Dermis blood vessel endothelial cell (primary cell): ENCODE measurements at places on chromosomes 3 and 15. TPM values are rescaled to one million over a fixed set of nuclear protein-coding genes. Genes with fewer than 3 reads are reported as not detected.

DNA sequence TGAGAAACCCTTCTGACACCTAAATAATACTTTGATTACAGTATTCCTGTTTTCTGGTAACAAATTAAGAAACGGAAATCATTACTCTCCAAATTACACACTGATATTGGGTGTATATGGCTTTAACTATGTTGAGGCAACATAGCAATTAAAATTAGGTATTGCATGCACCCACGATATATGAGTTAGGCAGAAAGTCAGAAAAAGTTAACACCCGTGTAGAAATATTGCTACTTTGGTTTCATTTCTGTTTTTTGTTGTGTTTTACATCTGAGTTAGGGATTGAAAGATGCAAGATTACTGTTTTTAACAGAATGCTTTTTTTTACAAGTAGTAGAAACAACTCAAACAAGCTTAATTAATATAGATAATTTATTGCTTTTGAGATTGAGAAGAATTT, 327.8 kb downstream of the GBE1 start:
- DNase-seq = no peak

DNA sequence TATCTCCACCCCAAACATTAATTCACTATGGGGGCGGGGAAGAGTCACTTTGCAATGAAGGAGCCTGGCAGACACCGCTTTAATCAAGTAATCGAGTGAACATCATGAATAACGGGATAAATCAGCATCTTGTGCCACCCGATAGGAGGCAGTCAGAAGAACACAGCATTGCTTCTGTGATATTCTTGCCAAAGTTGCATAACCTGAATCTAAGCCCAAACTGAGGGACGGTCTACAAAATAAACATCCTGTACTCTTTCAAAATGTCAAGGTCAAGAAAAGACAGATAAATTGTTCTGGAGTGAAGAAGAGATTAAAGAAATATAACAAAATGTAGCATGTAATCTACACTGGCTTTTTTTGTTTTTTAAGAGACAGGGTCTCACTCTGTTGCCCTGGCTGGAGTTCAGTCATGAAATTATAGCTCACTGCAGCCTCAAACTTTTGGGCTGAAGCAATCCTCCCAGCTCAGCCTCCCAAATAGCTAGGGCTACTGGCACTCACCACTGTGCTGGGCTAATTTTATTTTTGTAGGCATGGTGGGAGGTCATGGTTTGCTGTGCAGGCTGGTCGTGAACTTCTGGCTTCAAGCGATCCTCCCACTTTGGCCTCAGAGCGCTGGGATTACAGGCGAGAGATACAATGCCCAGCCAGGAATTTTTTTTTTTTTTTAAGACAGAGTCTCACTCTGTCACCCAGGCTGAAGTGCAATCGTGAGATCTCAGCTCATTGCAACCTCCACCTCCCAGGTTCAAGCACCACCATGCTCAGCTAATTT, 20.1 kb upstream of the VWA5B2 start:
- no peak for DNase-seq

DNA sequence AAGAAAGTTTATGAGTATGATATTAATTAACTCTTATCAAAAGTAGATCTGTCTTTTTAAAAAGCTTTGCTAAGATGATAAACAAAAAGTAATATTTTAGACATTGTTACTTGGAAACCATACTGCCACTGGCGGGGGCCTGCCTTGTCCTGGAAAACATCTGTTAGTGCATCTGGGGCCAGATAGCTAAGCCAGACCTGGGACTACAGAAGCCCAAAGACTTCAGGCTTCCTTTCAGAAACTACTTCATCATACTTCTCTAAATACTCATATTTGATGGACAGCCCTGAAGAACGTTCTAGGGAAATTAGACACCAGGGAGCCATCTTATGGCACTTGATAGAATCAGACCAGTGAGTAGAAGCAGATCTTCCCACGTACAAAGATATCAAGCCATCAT, 795.4 kb upstream of the SEMA6D start:
- no peak for DNase-seq

DNA sequence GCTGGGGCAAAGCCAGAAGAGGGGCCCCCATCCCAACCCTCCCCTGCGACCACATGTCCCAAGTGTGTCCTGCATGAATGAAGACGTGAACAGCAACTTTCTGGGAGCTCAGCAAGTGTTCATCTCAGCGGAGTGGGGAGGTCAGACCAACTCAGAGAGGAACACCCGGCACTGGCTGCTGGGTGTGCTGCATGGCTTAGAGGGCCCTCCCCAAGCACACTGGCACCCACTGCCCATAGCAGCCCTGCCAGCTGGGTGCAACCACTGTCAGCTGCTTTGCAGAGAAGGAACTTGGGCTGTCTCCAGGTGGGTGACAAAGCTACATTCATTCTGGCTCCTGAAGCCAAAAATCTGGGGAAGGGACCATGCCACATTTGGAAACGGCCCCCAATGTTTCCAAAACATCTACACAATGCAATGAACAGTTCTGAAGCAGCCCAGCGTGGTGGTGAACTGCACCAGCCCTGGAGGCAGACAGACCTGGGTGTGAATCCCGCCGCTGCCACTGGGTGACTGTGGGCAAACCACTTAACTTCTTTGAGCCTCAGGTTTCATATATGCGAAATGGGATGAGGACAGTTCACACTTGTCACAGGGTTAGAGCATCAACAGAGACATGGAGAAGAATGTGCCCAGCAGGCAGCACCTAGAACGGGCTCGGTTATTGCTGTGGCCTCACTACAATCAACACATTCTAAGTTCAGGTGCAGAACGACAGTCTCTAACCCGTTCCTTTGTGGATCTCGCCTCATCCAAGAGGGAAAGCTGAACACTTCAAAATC, 145.4 kb downstream of the NUP210 start:
- DNase-seq = no peak

DNA sequence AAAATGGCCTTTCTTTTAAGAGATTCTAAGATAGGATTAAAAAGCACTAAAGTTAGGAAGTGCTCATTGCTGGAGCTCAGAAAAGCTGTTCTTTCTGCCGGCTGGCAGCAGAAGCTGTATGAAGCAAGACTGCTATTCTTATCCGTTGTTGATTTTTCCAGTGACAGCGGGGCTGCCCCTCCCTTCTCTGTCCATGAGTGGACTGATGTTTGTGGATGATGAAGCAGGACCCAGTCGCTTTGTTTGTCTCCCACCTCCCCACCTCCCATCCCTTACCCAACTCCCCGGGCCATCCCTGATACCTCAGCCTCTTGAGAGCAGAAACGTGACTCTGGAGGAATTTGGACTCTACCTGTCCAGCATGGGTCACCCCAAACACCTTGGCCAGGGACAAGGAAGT, 10.3 kb upstream of the MUSTN1 start:
- DNase-seq = peak; percentile 15

DNA sequence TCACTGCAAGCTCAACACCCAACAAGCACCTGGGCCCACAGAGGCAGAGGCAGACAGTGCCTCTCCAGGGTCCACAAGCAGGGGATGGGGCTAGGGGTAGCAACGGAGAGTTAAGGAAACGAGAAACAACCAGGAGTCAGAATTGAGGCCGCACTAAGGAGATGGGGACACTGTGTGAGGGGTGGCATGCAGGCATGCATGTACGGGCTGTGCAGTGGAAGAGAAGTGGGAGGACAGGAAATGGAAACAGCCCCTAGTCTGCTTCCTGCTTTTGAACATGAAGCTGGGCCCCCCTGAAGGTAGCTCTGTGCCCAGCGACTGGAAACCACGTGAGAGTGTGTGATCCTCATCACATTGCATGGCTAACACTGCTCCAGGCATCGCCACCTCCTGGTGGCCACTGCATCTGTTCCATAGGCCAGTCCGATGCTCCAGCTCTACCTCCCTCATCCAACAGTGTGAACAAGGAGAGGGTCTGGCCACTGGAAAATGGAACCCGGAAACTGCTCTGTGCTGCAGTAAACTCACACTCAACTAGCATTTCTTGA, 44.0 kb downstream of the XXYLT1 start:
- DNase-seq = peak; percentile 72

GRCh38 chr15:69185706-69186105, 25.3 kb downstream of the GLCE start:
- DNase-seq = no peak

DNA sequence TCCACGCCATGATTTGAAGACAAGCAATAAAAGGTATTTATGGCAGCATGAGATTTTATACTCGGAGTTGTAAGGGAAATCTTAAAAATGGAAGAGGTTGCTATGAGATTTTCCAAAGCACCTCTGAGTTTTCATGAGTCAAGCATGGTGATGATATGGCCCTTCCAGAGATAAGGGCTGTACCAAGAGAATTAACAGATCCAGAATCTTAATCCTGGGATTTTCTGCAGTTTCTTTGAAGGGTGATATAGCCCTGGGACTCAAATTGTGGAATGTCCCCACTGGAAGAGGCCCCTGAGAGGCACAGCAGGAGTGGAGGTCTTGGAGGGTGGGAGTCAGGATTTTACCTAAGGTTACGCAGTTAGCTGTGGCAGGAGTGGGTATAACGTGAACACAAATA, 243.3 kb downstream of the ZNF621 start:
- no peak for DNase-seq

Gene SELENOK
- 10.1 and 25.0 TPM in 2 replicates for total RNA-seq

DNA sequence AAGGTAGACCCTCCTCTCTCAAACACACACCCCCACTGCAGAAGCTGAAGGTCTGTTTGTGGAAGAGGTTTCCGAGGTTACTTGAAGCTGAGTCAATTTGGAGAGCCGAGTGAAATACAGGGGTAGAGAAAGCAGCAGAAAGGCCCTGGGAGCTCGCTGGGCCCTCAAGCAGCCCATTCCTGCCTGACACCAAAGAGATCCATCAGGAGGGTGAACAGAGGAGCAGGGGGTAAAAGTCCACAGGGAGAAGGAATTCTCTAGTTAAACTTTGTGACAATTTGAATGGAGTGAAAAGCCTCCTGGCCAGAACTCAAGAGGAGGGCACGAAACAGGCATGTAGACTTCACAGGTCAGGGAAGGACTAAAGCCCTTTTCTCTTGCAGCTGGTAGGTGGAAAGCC, 13.6 kb upstream of the SLC27A2 start:
- no peak for DNase-seq

DNA sequence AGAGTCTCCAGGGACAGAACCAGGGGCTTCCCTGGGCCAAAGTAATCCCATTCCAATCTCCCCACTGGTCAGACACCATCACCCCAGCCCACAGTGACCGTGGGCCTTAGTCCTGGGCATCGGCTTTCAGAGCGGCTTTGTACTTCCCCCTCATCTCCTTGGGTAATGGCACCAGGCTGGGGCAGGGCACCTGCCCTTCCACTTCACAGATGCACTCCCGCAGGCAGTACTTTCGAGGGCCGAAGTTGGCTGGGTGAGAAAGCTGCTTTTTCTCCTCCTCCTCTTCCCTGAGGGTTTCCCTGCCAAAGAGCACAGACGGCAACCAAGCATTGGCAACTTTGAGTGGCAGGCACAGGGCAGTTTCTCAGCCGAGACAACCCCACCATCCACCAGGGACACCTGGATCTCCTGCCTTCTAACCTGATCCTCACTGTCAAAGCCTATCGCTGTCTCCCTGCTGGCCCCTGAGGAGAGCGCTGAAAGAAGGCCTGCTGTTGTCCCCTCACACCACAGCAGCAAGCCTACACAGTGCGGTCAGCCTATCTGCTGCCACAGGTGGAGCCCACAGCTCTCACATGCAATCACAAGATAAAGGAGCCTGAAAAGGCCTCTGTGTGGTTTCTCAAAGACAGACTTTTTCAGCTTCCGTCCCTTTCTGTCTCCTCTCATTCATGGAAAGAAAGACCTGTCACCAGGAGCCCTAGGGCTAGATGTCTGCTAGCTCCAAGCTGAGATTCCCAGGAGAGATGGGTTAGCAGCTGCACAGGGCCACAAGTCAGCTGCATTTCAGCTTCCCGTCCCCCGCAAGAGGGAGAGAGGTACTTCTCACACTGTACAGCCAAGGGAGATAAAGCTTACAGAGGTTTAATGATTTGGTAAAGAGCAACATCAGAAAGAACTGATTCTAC, 12.5 kb downstream of the MRPS25 start:
- DNase-seq = no peak

Gene NR2F2
- 14.0 and 36.6 TPM in 2 replicates for total RNA-seq

GRCh38 chr15:54789376-54789775, 407.4 kb downstream of the RSL24D1 start:
- DNase-seq = no peak

GRCh38 chr15:75868019-75868418, 24.8 kb downstream of the UBE2Q2 start:
- no peak for DNase-seq

Gene VIPR1
- 0.23 and 0.85 TPM in 2 replicates for total RNA-seq

GRCh38 chr3:117617906-117618305, 908.3 kb downstream of the TUSC7 start:
- no peak for DNase-seq

- DNase-seq = peak; percentile 87
Measured at GRCh38 chr3:4722103-4722502, 229.0 kb downstream of the ITPR1 start.

GRCh38 chr3:152405915-152406802, 137.4 kb downstream of the MBNL1 start:
- no peak for DNase-seq

GRCh38 chr3:115830764-115831395, 207.6 kb downstream of the GAP43 start:
- DNase-seq = no peak

- no peak for DNase-seq
Measured at GRCh38 chr15:55999658-56000057, 6.2 kb upstream of the NEDD4 start.

GRCh38 chr15:39286706-39287105, 294.2 kb upstream of the THBS1 start:
- no peak for DNase-seq

GRCh38 chr3:9947025-9947995, 4.9 kb downstream of the PRRT3 start:
- DNase-seq = peak; percentile 89

DNA sequence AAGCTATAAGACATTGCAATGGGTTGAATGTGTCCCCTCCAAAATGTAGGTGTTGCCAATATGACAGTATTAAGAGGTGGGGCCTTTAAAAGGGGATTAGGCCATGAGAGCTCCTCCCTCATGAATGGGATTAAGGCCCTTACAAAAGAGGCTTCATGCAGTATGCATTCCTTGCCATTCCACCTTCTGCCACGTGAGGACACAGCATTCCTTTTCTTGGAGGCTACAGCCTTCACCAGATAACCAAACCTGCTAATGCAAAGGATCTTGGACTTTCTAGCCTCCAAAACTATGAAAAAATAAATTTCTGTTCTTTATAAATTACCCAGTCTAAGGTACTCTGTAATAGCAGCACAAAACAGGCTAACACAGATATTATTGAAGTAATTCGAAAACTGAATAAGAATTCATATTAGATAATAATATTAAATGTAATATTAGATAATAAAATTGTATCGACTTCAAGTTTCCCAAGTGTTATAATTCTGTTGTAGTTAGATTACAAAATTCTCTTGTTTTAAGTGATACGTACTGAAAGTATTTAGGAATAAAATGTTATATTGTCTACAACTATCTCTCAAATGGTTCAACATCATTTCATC, 29.4 kb upstream of the ATP8B4 start:
- DNase-seq = peak; percentile 70

GRCh38 chr3:156433910-156434309, 121.0 kb downstream of the SSR3 start:
- DNase-seq = no peak

GRCh38 chr3:95088464-95088863, 1025.6 kb downstream of the NSUN3 start:
- no peak for DNase-seq
